ENCODE measurements at places on chromosomes 1 and 21.

- H3K27me3 ChIP-seq, result no peaks in the 10 kb centered on the region
- no peaks in the 10 kb centered on the region for H3K4me1 ChIP-seq
- H3K27ac ChIP-seq, result no peak overlapping the region
- H3K36me3 ChIP-seq, result no peaks in the 10 kb centered on the region
- no peak for DNase-seq
Observed at GRCh38 chr1:99407018-99407417, 142.7 kb downstream of the PLPPR4 start.

DNA sequence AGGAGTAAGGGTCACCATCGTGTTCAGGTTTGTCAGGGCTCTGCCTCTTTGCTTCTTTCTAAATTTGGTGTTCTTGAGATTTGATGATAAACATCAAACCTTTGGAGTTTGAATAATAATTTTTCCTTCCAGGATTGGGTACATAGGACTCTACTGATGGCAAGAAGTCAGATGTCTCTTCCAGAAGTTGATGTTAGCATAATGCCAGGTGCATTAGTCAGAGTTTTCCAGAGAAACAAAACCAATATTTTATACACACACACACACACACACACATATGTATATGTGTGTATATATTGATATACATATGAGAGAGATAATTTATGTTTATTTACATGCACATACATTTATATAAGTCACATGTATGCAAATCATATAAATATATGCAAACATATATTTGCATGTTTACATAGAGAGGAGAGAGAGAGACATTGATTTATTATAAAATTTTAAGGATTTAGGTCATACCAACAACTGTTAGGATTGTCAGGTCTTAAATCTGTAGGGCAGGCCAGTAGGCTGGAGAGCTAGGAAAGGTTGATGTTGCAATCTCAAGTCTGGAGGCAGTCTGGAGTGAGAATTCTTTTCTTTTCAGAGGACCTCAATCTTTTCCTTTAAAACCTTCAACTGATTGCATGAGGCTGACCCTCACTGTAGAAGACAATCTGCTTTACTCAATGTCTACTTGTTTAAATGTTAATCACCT lies 199.2 kb downstream of the HLX start:
- no peaks in the 10 kb centered on the region for H3K36me3 ChIP-seq
- no peaks in the 10 kb centered on the region for H3K27me3 ChIP-seq
- no peak for DNase-seq
- no peak overlapping the region for H3K4me3 ChIP-seq

DNA sequence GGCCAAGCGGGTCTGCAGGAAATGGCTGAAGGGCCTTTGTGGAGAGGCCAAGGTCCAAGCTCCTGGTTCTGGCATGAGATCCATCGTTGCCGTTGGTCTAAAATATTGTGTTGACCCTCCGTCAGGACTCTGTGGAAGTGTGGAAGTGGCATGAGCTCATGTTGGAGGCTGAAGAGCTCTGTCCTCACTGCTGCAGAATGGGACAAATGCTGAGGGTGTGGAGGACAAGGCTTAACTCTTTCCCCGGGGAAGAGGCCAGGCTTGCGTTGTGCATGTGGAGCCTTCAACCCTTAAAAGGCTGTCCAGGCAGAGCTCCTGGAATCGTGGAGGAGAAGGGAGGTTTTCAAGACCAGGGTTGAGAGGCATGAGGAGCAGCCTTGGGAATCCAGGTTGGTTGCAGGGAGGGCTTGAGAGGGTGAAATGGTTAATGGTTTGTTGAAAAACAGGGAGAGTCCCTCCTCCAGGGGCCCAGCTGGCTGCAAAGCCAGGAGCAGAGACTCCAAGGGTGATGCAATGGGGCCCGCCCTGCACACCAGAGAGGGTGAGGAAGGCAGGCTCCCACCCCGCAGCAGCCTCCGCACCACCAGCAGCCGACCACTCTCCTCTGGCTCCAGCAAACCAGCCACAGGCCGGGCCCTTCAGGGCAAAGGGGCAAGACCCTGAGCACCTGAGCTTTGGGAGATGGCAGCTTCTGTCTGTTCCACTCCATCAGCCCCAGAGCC lies 6.7 kb upstream of the AHCYL1 start:
- H3K27ac ChIP-seq, result no peak overlapping the region
- H3K4me3 ChIP-seq, result no peak overlapping the region
- H3K27me3 ChIP-seq, result peaks cover 8% of the 10 kb centered on the region
- peaks cover 2% of the 10 kb centered on the region for H3K4me1 ChIP-seq
- DNase-seq, result no peak

- no peaks in the 10 kb centered on the region for H3K27me3 ChIP-seq
- H3K4me1 ChIP-seq, result no peaks in the 10 kb centered on the region
- no peak overlapping the region for H3K27ac ChIP-seq
- no peak overlapping the region for H3K4me3 ChIP-seq
Observed at GRCh38 chr1:56866656-56867055, 12.1 kb downstream of the C8A start.

- H3K36me3 ChIP-seq, result peaks cover 3% of the 10 kb centered on the region
- no peak for DNase-seq
- no peak overlapping the region for H3K4me3 ChIP-seq
- peaks cover 5% of the 10 kb centered on the region for H3K4me1 ChIP-seq
- no peak overlapping the region for H3K27ac ChIP-seq
Observed at GRCh38 chr1:6918186-6918924, 133.1 kb downstream of the CAMTA1 start.

DNA sequence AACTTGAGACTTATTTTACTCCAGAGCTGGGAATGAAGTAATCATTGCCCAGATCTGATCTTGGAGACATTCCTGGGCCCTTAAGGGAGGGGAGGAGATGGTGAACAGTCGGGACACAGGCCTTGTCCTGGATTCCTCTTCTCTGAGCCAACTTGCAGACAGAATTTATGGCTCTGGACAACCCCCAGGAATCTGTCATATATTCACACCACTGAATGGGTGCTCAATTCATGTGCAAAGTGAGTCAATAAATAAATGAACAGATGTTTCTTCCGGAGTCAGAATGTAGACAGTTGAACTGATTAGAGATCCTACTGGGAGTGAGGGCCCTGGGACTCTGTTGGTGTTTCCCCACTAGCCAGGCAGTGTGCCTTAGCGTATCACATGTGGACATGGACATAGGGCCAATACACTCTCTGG lies 2.6 kb downstream of the TUFT1 start:
- peaks cover 10% of the 10 kb centered on the region for H3K27me3 ChIP-seq
- H3K4me3 ChIP-seq, result no peak overlapping the region
- DNase-seq, result no peak

DNA sequence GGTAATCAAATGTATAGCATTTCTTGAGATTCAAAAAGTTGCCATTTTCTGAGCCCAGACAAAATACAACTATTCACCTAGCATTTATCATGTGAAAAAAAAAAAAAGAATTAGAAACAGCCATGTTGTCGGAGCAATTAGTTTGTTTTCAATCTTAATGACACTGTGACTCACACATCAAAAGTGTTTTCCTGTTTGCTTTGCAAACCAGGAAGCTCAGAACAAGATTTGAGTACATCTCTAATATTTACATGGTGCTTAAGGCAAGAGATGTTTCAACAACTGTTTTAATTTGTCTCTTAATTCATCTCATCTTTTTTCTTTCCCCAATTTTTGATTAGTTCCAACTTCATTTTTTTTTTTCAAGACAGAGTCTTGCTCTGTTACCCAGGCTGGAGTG lies 62.5 kb upstream of the CAPZB start:
- peaks cover 21% of the 10 kb centered on the region for H3K27me3 ChIP-seq
- H3K4me3 ChIP-seq, result no peak overlapping the region
- H3K27ac ChIP-seq, result no peak overlapping the region
- no peak for DNase-seq
- H3K36me3 ChIP-seq, result peaks cover 1% of the 10 kb centered on the region

GRCh38 chr1:115643666-115644065 lies 1.9 kb downstream of the VANGL1 start:
- H3K27me3 ChIP-seq, result peaks cover 22% of the 10 kb centered on the region
- H3K4me1 ChIP-seq, result peaks cover 16% of the 10 kb centered on the region
- no peak for DNase-seq
- H3K36me3 ChIP-seq, result peaks cover 2% of the 10 kb centered on the region

DNA sequence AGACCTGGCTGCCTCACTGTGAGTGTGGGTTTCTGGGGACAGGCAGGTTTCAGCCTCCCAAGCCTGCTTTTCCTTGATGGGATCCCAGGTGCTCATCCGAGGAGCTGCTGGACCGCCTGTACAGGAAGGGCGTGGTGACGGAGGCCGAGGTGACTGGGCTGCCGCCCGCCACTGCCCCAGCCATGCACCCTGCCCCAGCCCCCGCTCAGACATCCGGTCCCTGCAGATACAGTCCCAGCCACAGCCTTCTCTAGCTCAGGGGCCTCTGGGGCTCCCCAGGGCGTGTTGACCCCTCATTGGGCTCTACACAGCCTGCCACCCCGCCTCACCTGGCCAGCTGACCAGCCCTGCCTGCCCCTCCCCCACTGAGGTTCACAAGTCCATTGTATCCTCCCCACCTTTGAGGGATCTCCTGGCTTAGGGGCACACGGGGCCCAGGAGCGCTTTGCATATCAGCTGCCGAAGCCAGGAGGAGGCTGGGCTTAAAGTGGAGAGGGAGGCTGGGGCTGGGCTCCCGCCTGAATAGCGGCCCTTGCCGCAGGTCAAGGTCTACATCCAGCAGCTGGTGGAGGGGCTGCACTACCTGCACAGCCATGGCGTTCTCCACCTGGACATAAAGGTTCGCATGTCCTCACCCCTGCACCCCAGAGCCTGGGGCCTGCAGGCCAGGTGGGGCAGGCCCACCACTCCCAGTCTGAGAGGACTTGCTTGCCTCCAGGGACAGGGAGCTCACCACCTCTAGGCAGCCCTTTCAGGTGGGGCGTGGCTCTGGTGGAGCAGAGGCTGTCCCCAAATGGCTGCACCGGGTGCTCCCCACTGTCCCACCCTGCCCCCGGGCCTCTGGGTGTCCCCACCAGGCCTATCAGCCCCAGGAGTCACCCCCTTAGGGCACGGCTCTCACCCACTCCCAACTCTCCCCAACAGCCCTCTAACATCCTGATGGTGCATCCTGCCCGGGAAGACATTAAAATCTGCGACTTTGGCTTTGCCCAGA lies 38.5 kb downstream of the TRIM11 start:
- peaks cover 2% of the 10 kb centered on the region for H3K4me1 ChIP-seq
- no peaks in the 10 kb centered on the region for H3K36me3 ChIP-seq
- H3K4me3 ChIP-seq, result no peak overlapping the region
- H3K27ac ChIP-seq, result peak overlapping the region; percentile 46
- H3K27me3 ChIP-seq, result no peaks in the 10 kb centered on the region

DNA sequence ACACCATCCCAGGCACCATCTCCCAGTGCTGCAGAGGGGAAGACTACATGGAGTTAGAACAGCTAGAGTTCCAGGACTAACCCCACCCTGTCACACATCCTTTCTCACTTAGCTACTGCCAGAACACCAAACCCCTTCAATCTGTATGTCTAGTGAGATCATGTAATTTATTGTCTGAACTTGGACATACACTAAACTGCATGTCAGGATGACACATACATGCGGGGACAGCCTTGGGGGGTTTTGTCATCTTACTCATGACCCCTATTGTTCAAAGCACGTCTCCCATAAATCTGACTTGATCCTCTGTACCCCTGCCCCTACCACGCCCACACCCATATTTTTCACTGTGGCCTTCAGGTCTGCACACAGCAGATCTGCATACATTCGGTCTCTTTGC lies 71.3 kb downstream of the GABPA start:
- DNase-seq, result no peak
- H3K27me3 ChIP-seq, result peaks cover 16% of the 10 kb centered on the region
- no peak overlapping the region for H3K4me3 ChIP-seq
- no peak overlapping the region for H3K27ac ChIP-seq

DNA sequence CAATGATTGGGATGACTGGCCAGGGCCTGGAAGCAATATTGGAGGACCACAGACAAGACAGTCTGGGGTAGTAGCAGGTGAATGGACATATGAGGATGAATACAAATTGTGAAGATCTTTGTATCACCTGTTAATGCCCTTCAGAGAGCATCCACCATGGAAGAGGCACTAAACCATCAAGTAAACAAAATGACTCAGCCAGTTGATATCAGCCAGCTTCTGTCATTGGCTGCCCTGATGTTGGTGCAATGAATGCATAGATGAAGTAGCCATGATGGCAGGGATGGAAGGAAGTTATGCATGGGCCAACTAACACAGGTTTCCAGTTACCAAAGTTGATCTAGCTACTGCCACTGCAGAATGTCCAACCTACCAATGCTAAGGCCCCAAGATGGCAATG lies 16.1 kb upstream of the ERI3 start:
- H3K36me3 ChIP-seq, result no peaks in the 10 kb centered on the region
- H3K27ac ChIP-seq, result no peak overlapping the region
- DNase-seq, result no peak
- H3K27me3 ChIP-seq, result peaks cover 2% of the 10 kb centered on the region
- no peaks in the 10 kb centered on the region for H3K4me1 ChIP-seq

- H3K27me3 ChIP-seq, result no peaks in the 10 kb centered on the region
- no peak for DNase-seq
- no peak overlapping the region for H3K27ac ChIP-seq
- H3K36me3 ChIP-seq, result peaks cover 15% of the 10 kb centered on the region
Observed at GRCh38 chr1:35851132-35851869, 31.7 kb upstream of the AGO1 start.

DNA sequence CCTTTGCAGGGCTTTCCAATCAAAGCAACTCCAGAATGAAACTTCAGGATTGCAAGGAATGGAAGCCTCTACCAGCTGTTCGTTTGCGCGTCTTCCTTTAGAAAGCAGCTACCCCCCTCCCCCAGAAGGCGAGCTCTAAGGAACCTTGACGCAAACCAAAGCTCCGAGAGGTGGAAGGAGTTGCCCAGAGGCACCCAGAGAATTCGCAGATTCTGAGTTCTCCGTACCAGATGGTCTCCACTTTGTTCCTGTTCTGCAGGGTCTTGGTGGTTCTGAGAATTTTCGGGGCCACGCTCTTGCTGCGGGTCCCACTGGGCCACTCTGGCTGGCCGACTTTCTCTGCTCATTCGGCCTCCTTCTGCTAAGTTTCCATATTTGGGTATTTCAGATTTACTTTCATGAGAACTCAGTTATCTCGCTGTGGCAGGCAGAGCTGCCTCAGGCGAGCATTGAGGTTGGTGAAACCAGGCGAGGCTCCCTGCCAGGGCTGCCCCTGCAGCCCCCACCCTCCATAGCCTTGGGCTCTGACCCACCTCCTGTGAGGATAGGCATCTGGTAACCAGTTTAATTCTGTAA lies 801 bp downstream of the TRAF5 start:
- H3K4me3 ChIP-seq, result peak overlapping the region; percentile 85
- peaks cover 17% of the 10 kb centered on the region for H3K36me3 ChIP-seq
- H3K27ac ChIP-seq, result peak overlapping the region; percentile 91

GRCh38 chr1:156253634-156254033 lies 5.8 kb upstream of the PAQR6 start:
- H3K27me3 ChIP-seq, result no peaks in the 10 kb centered on the region
- H3K27ac ChIP-seq, result no peak overlapping the region
- H3K36me3 ChIP-seq, result peaks cover 21% of the 10 kb centered on the region
- DNase-seq, result no peak

DNA sequence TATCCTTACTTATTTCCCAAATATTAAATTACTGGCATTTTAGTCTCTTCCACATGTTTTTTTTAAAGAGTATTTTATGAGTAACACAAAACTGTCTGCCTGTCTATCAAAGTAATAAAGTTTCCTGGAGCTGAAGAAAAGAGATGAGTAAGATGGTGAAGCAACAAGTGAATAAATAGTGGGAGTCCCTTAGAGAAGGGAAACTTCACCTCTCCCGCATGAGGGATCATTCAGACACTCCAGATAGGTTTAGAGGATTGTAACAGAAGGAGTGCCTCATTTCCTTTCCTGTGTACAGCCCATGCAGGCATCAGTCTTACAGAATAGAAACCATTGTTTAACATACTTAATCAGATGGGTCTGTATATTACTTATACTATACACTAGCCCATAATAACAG lies 205.7 kb downstream of the USP25 start:
- H3K27ac ChIP-seq, result no peak overlapping the region
- H3K27me3 ChIP-seq, result no peaks in the 10 kb centered on the region
- H3K4me1 ChIP-seq, result no peaks in the 10 kb centered on the region
- H3K36me3 ChIP-seq, result no peaks in the 10 kb centered on the region
- no peak for DNase-seq
- H3K4me3 ChIP-seq, result no peak overlapping the region

Data from activated CD8-positive, alpha-beta memory T cell treated with anti-CD3 and anti-CD28 coated beads, Interleukin-2, amount 10 ng/mL, durations not matched to agents 7 days and 5 days (primary cell).